ENCODE measurements at places on chromosomes 6 and 20.

DNA sequence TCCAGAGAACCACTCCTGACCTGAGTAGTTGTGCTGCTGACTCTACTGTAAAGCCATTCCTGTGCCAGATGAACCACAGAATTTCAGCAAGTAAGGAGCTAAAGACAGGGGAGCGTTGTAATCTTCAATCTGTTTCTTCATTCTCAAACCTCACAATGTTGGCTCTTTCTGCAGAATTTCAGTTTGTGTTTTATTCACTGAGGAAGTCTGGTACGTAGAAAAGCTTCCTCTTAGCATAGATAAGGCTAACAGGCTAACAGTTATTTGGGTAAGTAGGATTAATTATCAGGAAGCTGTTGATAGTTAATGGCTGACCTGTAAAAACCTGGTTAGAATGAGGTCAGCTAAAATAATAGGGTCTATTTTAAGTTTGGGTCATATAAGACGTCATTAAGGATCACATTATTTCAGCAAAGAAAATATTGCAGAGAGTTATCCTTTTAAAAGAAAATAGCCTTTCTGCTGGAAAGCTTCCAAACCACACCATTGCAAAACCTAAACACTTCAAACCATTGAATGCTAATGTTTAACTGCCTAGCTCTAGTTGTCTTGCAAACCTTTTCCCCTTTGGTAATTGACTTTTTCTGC lies 14.1 kb upstream of the TENT5A start:
- DNase-seq: no peak

GRCh38 chr6:99416892-99417767 lies 8.0 kb downstream of the PNISR start:
- no peak for DNase-seq

GRCh38 chr6:9539231-9539755 lies 875.6 kb downstream of the TFAP2A start:
- no peak for DNase-seq

GRCh38 chr20:36097337-36098151 lies 57.0 kb upstream of the EPB41L1 start:
- DNase-seq: peak; percentile 52

GRCh38 chr6:149967591-149967990 lies 3.8 kb downstream of the ULBP1 start:
- DNase-seq: no peak

DNA sequence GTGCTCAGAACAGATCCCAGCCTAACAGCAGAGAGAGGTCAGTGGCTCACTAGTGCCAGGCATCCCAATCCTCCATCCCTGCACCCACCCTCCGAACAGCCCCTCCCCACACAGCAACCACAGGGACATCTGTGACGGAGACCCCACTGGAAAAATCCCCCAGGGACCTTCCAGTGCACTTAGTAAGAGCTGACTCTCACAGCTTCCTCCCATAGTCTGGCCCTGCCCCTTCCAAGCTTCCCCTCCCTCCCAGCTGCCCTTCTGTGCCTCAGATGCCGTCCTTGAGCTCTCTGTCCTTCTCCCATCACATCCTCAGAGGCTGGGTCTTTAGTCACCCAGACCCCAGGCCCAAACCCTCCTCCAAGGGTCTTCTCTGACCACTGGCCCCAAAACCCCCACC lies 9.7 kb upstream of the THBS2 start:
- DNase-seq: no peak

GRCh38 chr6:170383466-170384035 lies 77.0 kb downstream of the FAM120B start:
- no peak for DNase-seq

GRCh38 chr20:4086771-4087687 lies 71.7 kb upstream of the RNF24 start:
- DNase-seq: no peak

- DNase-seq: no peak
These were observed 370.5 kb upstream of the ARID1B start for GRCh38 chr6:156406688-156407087.

GRCh38 chr6:158411998-158412397 lies 99.7 kb downstream of the TULP4 start:
- DNase-seq: no peak

- DNase-seq: no peak
These were observed 323.6 kb downstream of the CD83 start for GRCh38 chr6:14440940-14441781.

DNA sequence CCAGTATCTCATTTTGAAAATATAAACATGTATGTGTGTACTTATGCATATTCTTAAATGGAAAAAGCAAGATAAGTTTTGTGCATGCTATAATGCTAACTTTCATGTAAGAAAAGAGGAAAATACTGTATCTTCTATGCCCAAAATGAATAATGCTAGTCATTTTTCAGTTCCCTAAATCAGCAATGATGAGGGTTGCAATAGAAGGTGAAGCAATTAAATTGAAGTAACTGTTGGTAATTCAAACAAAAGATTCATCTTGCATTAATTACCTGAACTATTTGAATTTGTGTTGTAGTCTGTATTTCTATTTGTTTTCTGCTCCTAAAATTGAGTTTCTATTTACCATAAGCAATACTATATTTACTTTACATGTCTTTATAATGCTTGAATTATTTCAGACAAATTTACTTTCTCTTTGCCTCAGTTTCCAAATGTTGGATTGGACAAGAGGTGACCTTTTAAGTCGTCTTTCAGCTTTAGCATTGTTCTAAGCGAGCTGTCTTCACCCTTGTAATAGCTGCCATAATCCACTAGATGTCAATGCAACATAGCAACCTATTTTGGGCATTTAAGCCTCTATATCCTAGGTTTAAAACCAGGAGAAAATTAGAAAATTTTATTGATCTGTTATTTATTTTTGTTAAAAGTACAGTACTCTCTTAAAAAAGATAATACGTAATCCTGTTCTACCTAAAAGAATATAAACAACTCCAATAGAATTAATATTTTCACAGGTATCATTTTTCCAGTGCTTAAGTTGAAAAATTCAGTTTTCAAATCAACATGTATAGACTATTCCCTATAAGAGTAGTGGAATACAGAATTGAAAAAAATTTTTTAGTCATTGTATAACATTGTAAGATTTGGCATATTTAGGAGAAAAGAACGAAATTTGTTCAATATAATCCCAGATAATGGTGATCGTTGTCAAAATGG lies 52.3 kb upstream of the IFNGR1 start:
- peak; percentile 16 for DNase-seq

GRCh38 chr20:37519508-37520418 lies 1.3 kb upstream of the NNAT start:
- DNase-seq: no peak

DNA sequence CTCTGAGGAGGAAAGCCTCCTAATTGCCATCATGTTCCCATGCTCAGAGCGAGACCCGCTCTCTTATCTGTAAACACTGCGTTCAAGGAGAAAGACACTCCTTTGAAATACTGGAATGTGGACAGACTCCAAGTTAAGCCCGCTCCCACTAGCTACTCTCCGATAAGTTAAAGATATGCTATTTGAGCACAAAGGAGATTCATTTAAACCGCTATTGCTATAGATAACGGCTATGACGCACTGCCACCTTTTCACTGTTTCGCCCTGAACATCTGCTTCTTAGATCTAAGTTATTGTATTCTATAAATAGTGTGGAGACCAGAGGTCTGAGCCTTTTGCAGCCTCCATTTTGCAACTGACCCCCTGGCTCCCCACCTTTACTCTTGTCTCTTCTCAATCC lies 82.3 kb downstream of the GPX5 start:
- DNase-seq: no peak

DNA sequence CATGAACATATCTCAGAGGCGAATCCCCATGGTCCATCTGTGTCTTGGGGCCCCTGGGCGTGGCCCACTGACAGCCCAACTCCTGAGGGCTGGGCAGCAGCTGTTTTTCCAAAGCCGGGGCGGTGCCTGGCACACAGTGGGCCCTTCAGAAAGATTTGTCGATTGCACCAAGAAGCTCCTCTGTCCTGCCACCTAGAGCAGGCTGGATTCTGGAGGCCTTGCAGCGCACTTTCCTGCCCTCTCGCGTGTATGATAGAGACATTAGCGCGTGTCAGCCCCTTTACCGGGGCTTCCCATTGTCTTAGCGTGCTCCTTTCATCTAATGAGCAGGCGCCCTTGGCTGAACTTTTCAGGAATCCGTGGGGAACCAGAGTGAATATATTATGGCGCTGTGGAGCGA lies 45.4 kb downstream of the CDH4 start:
- DNase-seq: no peak

DNA sequence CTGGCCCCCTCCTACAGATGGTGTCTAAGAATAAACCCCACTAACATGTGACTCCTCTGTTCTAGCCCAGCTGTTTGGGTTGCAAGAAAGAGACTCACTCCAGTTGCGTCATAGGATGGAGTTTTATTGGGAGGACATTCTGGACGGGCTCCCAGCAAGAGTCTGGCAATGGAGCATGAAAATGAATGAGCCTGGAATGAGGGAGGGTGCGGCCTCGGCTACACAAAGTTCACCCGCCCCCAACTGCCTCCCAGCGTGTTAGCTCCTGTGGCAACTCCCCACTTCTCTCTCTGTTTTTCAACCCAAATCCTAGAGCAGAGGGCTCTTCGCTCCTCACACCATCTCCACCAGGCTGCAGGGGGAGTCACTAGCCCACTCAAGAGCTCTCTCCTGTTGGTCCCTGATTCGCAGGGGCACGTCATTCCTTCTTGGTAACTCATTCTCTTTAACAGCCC lies 5.1 kb upstream of the ADAM33 start:
- DNase-seq: no peak

GRCh38 chr6:10719296-10719963 lies 3.4 kb upstream of the TMEM14C start:
- DNase-seq: peak; percentile 43

GRCh38 chr6:36463676-36464075 lies 20.9 kb downstream of the KCTD20 start:
- no peak for DNase-seq

DNA sequence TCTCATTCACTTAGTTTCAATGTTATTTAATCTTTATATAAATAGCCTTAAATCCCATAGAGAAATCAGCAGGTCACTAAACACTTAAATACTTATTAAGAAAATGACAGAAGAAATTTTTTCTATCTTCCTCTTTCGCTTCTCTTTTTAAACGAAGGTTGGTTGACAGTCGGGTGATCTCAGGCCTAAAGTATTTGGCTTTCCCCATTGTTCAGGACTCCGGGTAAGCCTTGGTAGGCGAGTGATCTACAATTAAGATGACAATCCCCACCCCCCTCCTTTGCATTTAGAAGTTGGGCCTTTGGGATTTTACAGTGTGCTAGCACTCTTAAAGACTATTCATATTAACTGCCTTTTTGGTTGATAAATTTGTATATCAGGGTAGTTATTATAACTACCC lies 19.7 kb upstream of the UTRN start:
- peak; percentile 74 for DNase-seq

- DNase-seq: no peak
These were observed 10.3 kb downstream of the SCRT2 start for GRCh38 chr20:665276-665675.

GRCh38 chr6:170459451-170459850 lies 93.7 kb downstream of the PSMB1 start:
- DNase-seq: peak; percentile 78

DNA sequence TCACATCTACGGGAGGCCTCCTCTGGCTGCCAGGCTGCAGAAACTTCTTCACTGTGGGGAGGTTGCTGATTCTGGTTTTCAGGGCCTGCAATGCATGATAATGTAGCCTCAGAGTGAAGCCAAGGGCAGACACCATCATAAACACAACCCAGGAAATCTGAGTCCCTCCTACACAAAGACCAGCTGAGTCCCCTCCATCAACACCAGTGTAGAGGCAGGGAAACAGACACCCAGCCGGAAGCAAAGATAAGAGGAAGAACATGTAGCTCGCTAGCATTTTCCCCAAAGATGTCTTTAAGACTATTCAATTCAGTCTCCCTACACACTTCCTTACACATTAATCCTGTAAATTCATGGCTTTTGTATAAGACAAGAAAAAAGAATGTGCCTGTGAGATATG lies 23.6 kb downstream of the GSTA2 start:
- no peak for DNase-seq

DNA sequence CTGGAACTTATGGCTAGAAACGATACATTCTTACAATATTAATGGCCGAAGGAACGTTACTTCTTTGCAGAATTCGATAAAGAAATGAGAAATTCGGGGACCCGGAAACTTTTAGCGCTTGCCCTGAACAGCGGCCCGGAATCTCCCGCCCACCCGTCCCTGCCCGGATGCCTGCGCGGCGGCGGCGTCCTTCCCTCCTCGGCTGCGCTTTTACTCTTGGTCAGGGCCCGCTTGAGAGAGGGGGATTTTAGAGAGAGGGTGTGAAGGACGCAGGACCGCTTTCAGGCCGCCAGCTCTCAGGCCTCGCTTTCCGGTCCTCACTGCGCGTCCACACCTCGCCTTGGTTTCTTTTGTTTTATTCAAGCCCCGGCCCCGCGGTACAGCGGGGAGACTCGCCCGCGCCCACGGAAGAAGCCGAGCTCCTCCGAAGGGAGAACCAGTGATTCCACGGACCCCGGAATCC lies 243.7 kb downstream of the ARID1B start:
- peak; percentile 67 for DNase-seq

DNA sequence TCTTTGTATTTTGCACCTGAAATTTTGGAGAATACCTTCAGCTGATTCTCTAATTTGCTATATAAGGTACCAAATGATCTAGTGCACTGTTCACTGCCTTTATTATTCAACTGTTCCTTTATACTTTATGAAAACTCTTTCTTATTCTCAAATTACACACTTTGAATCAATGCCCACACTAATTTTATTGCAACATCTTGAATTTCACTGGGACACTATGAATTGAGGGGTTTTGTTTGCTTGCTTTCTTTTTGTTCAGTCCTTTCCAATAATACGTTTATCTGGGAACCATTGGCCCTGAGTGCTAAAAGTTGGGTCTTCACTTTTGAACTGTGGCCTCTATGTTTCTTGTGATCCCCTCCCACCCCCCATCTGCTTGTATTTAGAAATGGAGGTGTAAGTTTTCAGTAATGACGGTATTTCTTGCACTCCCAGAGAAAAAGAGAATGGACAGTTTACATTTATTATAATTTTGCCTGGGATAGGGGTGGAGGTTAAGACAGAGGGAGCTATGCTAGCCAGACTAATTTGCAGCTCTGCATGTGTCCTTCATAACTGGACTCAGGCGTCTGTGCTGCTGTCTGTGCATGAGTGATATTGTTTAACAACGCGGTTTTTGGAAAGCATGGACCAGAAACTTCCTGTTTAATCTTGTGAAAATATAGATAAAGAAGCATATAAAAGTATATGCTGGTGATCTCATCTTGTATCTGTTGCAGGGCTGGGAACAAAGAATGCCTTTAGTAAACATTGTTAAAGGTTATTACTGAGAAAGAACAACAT lies 98.1 kb downstream of the DNAH8 start:
- DNase-seq: no peak

DNA sequence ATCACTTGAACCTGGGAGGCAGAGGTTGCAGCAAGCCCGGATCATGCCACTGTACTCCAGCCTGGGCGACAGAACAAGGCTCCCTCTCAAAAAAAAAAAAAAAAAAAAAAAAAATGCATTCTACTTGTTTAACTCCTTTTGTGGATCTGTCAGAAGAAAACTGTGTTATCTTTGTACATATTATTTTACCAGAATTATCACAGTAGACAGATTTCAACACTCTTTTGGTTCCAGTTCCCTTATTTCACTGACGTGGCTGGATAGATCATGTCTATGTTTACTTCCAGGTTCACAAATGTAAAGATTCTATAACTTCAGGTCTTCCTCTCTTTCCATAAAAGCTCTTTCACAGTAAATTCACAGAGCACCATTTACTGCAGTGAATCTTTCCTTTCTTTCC lies 18.4 kb downstream of the NUDT3 start:
- peak; percentile 19 for DNase-seq
